Hepatic stellate cell (primary cell): ENCODE measurements at places on chromosomes 4 and X.
A peak's percentile ranks its signal among the peaks of the same experiment; 100 is the strongest.

GRCh38 chr4:54842656-54843055 is 184.9 kb downstream of the KIT start:
- no peak for DNase-seq

DNA sequence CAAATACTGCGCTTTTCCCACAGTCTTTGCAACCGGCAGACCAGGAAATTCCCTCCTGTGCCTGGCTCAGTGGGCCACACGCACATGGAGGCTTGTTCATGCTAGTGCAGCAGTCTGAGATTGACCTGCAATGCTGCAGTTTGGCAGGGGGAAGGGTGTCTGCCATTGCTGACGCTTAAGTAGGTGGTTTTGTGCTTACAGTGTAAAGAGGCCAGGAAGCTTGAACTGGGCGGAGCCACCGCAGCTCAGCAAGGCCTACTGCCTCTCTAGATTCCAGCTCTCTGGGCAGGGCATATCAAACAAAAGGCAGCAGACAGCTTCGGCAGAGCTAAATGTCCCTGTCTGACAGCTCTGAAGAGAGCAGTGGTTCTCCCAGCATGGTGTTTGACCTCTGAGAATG is 390.5 kb upstream of the TECRL start:
- DNase-seq = no peak

DNA sequence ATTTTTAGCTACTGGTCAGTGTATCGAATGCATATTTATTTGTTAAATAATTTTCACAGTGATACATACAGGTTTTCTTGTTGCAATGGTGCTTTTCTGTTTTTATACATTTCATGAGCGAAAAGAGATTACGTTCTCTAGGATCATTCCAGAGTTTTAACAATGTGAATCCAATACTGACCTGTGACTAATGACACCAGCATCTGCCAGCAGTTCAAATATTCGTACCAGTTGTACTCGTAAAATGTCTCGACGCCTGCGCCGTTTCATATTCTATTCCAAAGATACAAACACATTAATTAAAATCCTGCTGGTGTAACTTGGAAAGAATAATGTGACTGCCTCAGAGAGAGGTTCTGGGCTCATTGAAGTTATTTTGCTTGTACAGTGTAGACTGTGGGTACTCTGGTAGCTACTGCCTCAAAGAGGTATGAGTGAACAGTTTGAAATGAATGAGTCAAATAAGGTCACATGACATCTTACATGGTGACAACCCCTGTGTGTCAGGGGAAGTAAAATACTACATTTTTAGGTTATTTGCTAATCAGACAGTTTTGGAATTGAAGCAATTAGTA is 80.7 kb downstream of the ZAR1 start:
- DNase-seq = peak; percentile 52

DNA sequence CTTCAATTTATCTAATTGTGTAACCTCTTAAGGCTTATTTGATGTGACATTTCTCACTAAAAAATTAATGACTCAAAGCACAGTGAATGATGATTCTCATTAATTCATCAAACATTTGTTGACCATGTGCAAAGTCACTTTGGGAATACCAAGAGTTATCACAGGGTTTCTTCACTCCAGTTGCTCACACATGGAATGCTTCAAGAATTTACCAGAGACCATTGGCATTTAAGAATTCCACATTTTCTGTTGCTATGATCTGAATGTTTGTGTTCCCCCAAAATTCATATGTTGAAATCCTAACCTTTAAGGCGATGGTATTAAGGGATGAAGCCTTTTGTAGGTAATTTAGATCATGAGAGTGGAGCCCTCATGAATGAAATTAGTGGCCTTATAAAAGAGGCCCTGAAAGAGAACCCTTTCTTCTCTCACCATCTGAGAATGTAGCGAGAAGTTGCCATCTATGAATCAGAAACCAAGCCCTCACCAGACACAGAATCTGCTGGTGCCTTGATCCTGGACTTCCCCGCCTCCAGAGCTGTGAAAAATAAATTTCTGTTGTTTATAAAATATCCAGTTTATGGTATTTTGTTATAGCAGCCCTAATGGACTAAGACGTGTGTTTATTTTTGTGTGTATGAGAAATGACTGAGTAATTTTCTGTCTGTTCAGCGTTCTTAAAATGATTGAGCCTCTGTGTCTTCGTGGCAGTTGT is 16.4 kb upstream of the SRPX start:
- DNase-seq = no peak

GRCh38 chr4:105619188-105619931 is 66.9 kb downstream of the ARHGEF38 start:
- no peak for DNase-seq

- peak; percentile 34 for DNase-seq
Observed at GRCh38 chrX:989959-990510, 222.4 kb downstream of the CRLF2 start.

DNA sequence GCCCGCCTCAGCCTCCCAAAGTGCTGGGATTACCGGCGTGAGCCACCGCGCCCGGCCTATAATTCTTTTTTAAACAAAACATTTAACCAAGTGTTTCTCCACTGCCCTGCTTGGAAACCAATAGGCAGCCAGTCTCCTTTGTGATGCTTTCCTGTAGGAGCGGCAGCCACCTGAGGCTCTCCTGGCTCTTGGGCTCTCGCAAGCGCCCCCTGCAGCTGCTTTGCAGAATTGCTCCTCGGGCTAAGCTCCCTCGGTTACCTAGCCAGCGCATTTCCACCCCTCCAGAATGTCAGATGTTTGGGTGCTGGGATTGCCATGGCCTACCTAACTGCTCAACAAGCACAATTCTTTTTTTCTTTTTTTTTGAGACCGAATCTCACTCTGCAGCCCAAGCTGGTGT is 7.7 kb downstream of the S100P start:
- no peak for DNase-seq

- DNase-seq = no peak
Observed at GRCh38 chrX:23494741-23495140, 160.1 kb downstream of the PTCHD1 start.

DNA sequence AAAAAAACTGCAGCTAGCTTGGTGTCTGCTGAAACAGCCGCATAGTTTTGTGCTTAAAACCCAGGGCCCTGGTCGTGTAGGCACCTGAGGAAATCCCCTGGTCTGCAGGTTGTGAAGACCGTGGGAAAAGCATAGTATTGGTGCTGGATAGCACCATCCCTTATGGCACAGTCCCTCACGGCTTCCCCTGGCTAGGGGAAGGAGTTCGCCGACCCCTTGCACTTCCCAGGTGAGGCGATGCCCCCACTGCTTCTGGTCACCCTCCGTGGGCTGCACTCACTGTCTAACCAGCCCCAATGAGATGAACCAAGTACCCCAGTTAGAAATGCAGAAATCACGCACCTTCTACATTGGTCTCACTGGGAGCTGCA is 1105.1 kb downstream of the STPG2 start:
- DNase-seq = no peak

DNA sequence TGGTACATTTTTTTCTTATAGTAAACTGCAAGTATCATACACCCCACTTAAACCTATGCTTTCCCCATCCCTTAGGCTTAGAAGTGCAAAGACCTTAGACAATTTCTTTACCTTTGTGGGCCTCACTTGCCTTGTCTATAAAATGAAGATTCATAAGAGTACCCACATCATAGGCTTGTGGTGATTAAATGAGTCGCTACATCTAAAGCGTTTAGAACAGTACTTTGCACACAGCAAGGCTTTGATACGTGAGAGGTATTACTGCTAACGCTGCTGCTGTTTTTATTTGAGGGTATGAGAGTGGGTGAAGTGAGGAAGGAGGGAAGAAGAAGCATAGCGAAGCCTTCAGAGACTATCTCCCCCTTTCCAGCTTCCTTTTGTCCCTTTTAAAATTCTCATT is 87.8 kb upstream of the RPS6KA3 start:
- DNase-seq = no peak

DNA sequence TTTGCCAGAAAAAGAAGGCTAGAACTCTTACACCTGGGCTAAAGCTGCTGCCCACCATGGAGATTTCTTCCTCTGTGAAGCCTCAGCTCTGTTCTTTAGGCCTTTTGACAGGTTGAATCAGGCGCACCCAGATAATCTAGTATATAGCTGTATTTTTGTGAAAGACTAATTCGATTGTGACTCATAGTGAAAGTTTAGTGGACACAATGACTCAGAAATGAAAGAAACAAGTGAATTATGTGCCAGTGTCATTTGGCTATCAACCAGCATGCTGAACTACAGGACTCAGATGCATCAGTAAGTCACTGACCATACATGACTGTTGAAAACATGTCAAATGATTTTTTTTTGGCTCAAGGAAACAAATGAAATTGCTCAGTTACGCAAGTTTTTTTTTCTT is 425.4 kb downstream of the SLITRK2 start:
- DNase-seq = no peak

GRCh38 chrX:10512741-10513140 is 107.6 kb downstream of the MID1 start:
- DNase-seq = no peak

DNA sequence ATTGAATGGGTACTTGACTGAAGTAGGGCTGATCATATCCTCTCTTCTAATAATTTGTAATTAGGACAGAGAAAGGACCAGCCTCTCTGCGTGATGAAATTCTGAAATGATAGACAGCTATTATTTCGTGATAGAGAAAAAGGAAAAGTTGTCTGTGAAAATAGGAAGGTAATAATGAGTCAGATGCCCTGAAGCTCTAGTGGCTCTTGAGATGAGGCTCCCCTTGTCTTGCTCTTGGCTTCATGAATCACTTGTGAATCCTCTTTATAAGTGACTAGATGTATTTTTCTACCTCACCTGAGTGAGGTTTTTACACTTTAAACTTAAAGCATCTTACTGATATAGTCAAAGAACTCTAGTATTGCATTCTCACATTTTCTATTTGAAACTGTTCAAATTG is 888.9 kb downstream of the PCDH18 start:
- DNase-seq = no peak

GRCh38 chr4:78951862-78952472 is 12.7 kb upstream of the PAQR3 start:
- DNase-seq = peak; percentile 16

DNA sequence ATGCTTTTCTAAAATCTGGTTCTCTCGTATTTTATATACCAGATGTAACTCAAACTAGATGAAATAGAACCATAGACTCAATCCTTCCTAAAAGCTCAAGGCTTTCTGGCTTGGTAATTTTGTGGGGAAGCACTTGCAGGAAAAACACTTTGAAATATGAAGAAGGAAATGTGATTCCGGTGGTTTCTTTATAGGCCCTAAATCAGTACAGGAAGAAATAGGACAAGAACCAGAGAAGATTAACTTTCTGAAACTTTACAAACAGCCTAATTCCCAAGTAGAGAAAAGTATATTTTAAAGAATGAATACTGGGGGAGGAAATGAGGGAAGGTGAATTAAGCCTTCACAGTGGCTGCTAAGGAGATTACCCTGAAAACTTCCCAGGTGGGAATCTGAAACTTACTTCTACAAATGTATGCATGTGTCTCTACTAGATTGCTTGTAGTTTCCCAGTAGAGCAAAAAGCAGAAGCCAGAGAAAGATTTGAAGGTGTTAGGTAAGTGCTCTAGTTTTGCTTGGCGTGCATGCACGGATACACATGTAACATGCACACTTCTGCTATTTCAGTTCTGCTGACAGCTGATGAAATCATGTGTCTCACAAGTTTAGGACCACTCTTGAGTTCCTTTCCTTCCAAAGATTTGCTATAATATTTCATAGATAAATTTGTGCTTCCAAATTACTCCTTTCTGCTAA is 92.1 kb downstream of the AFF1 start:
- no peak for DNase-seq
